Effector memory CD8-positive, alpha-beta T cell (primary cell): ENCODE measurements at places on chromosomes 7 and 10.
A peak's percentile ranks its signal among the peaks of the same experiment; 100 is the strongest.

- no peak for DNase-seq
Measured at GRCh38 chr10:4054656-4055435, 269.8 kb upstream of the KLF6 start.

DNA sequence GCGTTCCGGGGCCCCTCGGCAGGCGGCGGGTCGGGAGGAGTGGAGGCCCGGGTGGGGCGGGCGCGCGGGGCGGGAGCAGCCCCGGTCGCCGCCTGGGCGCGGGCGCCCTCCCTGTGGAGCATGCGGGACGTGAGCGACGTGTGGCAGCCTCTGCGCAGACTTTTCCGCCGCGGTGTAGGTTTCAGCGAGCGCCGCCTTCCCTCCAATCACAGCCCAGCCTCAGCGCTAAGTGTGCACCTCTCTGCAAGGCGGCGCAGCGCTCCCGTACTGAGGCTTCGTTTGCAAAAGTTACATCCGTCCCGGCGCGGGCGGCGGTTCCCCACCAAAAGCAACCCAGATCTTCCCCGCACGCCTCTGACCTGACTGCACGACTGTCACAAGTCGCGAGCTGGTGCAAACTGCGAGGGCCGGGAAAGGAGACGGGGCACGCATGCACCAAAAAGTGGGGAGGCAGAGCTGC lies 1.2 kb upstream of the PFKFB3 start:
- peak; percentile 70 for DNase-seq

DNA sequence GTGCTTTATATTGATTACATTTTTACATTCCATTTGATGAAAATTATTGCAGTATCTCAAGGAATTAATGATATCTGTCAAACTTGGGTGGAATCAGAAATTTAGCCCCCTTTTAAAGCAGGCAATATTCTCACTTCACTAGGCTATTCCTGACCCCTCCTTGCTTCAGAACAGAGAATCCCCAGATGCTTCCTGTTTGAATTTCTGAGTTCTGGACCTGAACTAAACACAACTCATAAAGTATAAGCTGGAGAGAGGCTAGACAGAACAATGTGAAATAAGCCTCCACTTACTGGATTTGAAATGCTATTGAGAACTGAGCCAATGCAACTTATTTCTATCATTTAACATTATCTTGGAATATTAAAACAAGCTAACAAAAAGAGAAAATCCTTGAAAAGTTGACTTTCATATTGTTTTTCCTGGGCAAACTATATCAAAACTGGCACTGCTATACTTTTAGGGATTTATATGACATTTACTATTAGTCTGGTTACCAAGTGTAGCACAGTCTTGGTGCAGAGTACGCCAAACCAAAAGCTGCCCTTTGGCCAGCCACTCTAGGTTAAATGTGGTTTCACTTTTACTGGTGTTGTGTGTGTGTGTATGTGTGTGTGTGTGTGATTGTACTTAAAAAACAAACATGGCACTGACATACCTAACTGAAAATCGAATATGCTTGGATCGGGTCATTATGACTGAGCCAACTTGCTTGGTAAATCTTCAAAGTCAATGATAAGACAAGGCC lies 19.0 kb upstream of the AGMO start:
- no peak for DNase-seq

- DNase-seq = peak; percentile 43
Measured at GRCh38 chr7:140062118-140062527, 628 bp downstream of the PARP12 start.

DNA sequence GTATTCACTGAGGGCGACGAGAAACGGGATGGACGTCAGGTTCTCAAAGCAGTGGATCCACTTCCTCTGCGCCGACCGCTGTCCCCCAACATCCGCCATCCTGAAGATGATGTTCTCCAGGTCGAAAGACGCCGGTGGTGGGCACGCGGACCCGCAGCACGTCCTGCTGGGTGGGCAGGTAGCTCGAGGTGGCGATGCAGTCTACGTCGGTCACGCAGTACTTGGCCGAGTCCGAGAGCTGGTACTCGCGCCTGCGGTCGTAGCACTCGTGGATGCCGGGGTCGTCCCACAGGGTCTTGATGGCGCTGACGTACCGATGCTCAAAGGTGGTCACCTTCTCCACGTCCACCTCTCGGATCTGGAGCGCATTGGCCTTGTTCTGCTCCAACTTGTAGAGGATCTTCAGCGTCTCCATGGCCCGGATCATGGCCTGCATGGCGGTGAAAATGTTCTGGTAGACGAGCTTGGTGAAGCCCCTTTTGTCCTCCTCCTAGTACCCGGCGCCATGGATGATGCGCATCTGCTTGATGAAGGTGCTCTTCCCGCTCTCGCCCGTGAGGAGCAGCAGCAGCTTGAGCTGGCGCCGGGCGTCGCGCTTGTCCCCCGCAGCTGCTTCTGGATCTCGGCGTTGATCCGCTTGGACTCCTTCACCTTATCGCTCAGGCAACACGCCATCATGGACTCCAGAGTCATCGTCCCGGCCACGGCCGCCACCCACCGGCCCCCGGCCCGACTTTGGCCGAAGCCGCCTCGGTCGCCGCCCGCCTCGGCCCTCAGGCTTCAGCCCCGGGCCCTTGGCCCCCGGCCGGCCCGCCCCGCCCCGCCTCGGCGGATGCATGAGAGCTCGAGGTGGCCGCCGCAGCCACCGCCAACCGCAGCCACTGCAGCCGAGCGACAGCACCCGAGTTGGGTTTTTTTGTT lies 122.9 kb upstream of the KCTD7 start:
- DNase-seq = peak; percentile 33
